Astrocyte of the cerebellum (primary cell): ENCODE measurements at places on chromosomes 1 and 21.

GRCh38 chr1:44757420-44757819 lies 17.8 kb downstream of the KIF2C start:
- no peak for DNase-seq

GRCh38 chr1:40662864-40663263 lies 2.6 kb downstream of the RIMS3 start:
- DNase-seq = no peak

- DNase-seq = no peak
Observed at GRCh38 chr1:36560621-36561360, 78.1 kb upstream of the CSF3R start.

- DNase-seq = no peak
Observed at GRCh38 chr1:201634261-201634660, 95.3 kb downstream of the NAV1 start.

GRCh38 chr1:157721985-157722384 lies 21.4 kb upstream of the FCRL3 start:
- DNase-seq = no peak

GRCh38 chr1:158067662-158068061 lies 74.2 kb downstream of the KIRREL1 start:
- DNase-seq = no peak

DNA sequence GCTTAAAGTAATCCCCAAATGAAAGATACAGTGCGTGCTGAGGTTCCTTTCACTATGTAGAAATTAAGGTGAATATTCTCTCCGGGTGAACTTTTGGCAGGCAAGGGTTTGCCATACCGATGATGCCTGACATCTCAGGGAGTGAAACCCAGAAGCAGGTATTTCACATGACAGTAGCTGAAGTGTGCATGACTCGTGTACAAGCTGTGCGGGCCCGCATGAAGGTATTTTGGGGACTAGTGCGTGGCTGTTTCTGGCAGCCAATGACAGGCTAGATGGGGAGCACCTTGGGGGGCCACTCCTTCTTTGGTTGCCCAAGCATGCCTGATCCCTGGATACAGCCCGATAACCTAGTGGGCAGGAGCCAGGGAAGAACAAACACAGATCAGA lies 569.0 kb downstream of the SMYD3 start:
- no peak for DNase-seq

DNA sequence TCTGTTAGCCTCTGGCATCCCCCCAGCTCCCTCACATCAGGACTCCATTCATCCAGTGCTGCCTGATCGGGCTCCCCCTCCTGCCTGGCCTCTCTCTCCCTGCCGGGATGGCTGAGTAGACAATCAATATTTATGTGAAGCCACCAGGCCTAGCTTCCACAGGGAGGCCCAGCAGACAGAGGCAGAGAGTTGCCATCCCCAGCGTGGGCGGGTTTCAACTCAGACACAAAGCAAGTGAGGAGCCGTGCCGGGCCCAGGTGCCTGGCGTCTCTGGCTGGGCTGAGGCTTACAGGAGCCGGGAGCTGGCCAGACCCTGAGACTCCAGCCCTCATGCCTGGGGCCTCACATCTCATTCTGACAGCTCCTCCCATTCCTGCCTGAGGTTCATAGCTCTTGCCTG lies 34.5 kb upstream of the ATP2B4 start:
- no peak for DNase-seq

- no peak for DNase-seq
Observed at GRCh38 chr1:118081387-118081786, 103.6 kb downstream of the SPAG17 start.
